ENCODE measurements at places on chromosomes 1 and 21. TPM values are rescaled to one million over a fixed set of nuclear protein-coding genes. Genes with fewer than 3 reads are reported as not detected.
A peak's percentile ranks its signal among the peaks of the same experiment; 100 is the strongest.

GRCh38 chr1:21550866-21551475 lies 41.7 kb downstream of the ALPL start:
- DNase-seq, result no peak

DNA sequence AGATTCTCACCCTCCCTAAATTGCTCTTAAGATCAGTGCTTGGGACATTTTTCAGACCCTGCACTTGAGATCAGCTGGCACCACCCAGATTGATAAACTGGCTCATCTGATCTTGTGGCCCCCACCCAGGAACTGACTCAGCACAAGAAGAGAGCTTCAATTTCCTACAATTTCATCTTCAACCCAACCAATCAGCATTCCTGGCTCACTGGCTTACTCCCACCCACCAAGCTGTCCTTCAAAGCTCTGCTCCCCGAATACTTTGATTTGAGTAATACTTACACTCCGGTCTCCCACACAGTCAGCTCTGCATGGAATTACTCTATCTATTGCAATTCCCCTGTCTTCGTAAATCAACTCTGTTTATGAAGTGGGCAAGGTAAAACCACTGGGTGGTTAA lies 461.9 kb upstream of the RGS18 start:
- no peak for DNase-seq

GRCh38 chr1:205441716-205442050 lies 14.2 kb downstream of the BLACAT1 start:
- DNase-seq, result no peak

DNA sequence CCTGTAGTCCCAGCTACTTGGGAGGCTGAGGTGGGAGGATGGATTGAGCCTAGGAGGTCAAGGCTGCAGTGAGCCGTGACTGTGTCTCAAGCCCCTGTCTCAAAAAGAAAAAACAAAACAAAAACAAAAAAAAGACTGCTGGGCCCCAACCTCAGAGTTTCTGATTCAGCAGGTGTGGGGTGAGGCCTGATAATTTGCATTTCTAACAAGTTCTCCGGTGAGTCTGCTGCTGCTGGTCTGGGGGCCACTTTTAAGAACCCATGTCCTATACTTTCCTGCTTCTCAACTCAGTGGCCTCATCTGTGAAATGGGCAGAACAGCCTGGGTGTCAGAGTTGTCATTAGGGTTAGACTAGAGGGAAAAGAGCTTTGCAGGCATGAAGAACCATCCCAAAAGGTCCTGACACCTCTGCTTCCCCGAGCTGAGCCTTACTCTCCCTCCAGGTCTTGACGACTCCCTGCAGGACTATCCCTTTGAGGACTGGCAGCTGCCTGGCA lies 2.8 kb downstream of the CNKSR1 start:
- DNase-seq, result no peak

- DNase-seq, result peak; percentile 94
Measured at GRCh38 chr1:157138220-157139051, at the start of gene ETV3. ETV3 (minus strand) TSS chr1:157138395; CDS start chr1:157136352, 2,043 bp downstream.

GRCh38 chr1:54086754-54087153 lies 33.3 kb downstream of the TCEANC2 start:
- DNase-seq, result no peak

Gene CCDC27
- polyA plus RNA-seq, result 0.04 TPM

Gene KIFAP3
- polyA plus RNA-seq, result 11.2 TPM

Gene MXRA8
- polyA plus RNA-seq, result 10.1 TPM

Gene NR0B2
- 0.07 TPM for polyA plus RNA-seq

Measured in psoas muscle (tissue), 8 donors.